ENCODE measurements at places on chromosomes 16 and 17.

- DNase-seq: peak; percentile 22
Observed at GRCh38 chr17:27612160-27612770, 18.7 kb upstream of the LGALS9 start.

GRCh38 chr16:26672206-26672605 is 394.5 kb upstream of the C16orf82 start:
- no peak for DNase-seq

DNA sequence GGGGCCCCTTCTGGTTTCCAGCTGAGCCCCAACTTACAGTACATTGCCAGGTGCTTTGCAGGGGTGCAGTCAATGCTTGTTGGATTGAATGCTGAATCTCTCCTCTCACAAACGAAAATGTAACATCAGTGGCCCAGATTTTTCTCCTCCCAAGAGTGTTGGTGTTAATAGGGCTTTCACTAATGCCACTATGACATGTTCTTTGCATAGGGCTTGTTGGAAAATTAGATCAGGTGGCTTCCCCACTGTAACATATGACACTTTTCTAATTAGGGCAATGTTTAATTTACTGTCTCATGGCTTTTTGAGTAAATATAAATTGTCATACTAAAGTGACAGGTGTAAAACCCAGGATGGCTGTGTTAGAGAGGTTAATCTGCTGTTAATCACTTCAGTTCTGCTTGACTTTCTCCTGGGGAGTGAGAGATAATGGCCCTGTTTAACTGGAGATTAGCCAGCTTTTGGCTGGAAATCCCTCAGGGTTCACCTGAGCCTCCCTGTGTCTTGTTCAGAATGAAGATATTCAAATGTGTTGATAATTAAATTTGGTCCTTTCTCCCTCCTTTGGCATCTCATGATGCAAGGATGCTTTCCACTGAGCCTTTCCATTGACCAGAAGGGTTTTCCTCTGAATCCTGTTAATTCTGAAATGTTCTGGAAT is 502.3 kb downstream of the RBFOX1 start:
- DNase-seq: no peak

DNA sequence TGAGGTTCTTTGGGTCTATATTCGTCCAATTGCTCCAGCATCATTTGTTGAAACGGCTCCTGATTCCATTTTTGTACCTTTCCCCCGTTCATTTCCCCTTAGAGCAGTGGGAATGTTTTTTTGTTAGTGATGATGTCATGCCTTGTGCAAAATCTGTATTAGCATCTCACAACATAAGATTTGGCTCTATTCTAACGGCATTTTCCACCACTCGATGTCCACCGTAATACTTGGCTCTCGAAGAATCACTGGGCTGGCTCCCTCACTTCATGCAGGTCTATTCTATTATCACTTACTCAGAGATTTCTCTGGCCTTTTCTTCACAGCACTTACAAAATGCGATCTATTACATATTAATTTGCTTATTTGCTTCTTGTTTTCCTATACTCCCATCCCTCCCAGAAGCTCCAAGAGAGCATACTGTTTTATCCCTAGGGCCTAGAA is 571 bp upstream of the NME1 start:
- DNase-seq: no peak

All from activated CD4-positive, alpha-beta T cell treated with anti-CD3 and anti-CD28 coated beads, Interleukin-2, Interleukin-4, amounts not matched to agents 100 ng/mL and 50 ng/mL, durations not matched to agents 16 hours and 8 hours (primary cell).